Heart left ventricle (tissue), 16 donors: ENCODE measurements at places on chromosomes 13 and 19. TPM values are rescaled to one million over a fixed set of nuclear protein-coding genes. Genes with fewer than 3 reads are reported as not detected.
A peak's percentile ranks its signal among the peaks of the same experiment; 100 is the strongest.

- no peak for DNase-seq
- H3K4me3 ChIP-seq = peak overlapping the region; percentile 97
- peak overlapping the region; percentile 100 for H3K27ac ChIP-seq
Observed at GRCh38 chr13:110912651-110913051, 2.2 kb downstream of the ANKRD10 start.

GRCh38 chr19:11254666-11255065 lies 7.7 kb downstream of the DOCK6 start:
- H3K4me1 ChIP-seq = no peaks in the 10 kb centered on the region
- H3K4me3 ChIP-seq = no peak overlapping the region
- H3K27ac ChIP-seq = peak overlapping the region; percentile 86
- peaks cover 33% of the 10 kb centered on the region for H3K36me3 ChIP-seq
- DNase-seq = no peak

GRCh38 chr19:48025480-48025879 lies 18.4 kb downstream of the CABP5 start:
- no peak overlapping the region for H3K27ac ChIP-seq
- DNase-seq = no peak
- no peak overlapping the region for H3K4me3 ChIP-seq
- H3K4me1 ChIP-seq = no peaks in the 10 kb centered on the region
- no peaks in the 10 kb centered on the region for H3K36me3 ChIP-seq

- peaks cover 18% of the 10 kb centered on the region for H3K4me1 ChIP-seq
- H3K27ac ChIP-seq = no peak overlapping the region
- no peak overlapping the region for H3K4me3 ChIP-seq
- peak; percentile 50 for DNase-seq
- no peaks in the 10 kb centered on the region for H3K36me3 ChIP-seq
Observed at GRCh38 chr19:4186087-4186993, 3.9 kb downstream of the ANKRD24 start.

GRCh38 chr19:37983916-37984315 lies 76.9 kb downstream of the SIPA1L3 start:
- H3K27me3 ChIP-seq = no peaks in the 10 kb centered on the region
- no peak overlapping the region for H3K27ac ChIP-seq
- no peaks in the 10 kb centered on the region for H3K36me3 ChIP-seq
- H3K4me3 ChIP-seq = no peak overlapping the region

RFPL4A gene
- total RNA-seq = not detected

DNA sequence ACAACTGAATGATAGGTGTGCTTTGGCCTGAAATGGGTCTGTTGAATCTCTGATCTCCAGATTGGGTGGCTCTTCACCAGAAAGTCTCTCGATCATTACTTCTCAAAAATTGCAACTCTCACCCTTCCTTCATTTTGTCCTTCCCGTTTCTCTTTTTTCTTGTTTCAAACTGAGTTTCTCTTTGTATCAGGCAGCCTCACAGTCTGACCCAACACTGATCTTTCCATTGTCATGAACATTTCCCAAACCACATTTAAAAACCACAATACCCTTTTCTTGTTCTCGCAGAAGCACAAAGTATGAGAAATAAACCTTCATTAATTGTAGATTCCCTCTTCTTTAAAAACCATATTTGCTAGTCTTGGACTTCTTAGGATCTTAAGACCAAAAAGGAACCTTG lies 33.6 kb upstream of the HMGB1 start:
- no peaks in the 10 kb centered on the region for H3K27me3 ChIP-seq
- H3K27ac ChIP-seq = no peak overlapping the region
- no peak overlapping the region for H3K4me3 ChIP-seq
- DNase-seq = no peak

- no peak for DNase-seq
- no peak overlapping the region for H3K27ac ChIP-seq
- no peak overlapping the region for H3K4me3 ChIP-seq
- no peaks in the 10 kb centered on the region for H3K36me3 ChIP-seq
- no peaks in the 10 kb centered on the region for H3K27me3 ChIP-seq
Observed at GRCh38 chr13:74090869-74091605, 43.2 kb downstream of the KLF12 start.

- DNase-seq = peak; percentile 33
- peaks cover 15% of the 10 kb centered on the region for H3K4me1 ChIP-seq
- no peaks in the 10 kb centered on the region for H3K27me3 ChIP-seq
- peak overlapping the region; percentile 76 for H3K4me3 ChIP-seq
- H3K36me3 ChIP-seq = no peaks in the 10 kb centered on the region
Observed at GRCh38 chr13:106533943-106534638, 1.4 kb downstream of the EFNB2 start.

- H3K27ac ChIP-seq = no peak overlapping the region
- H3K4me3 ChIP-seq = no peak overlapping the region
- no peaks in the 10 kb centered on the region for H3K4me1 ChIP-seq
- DNase-seq = no peak
Observed at GRCh38 chr13:60603049-60603448, 206.0 kb downstream of the TDRD3 start.
